Daoy (cell line): ENCODE measurements at places on chromosomes 13 and 19. TPM values are rescaled to one million over a fixed set of nuclear protein-coding genes. Genes with fewer than 3 reads are reported as not detected.

TYROBP gene
- not detected in 2 replicates for total RNA-seq

DNA sequence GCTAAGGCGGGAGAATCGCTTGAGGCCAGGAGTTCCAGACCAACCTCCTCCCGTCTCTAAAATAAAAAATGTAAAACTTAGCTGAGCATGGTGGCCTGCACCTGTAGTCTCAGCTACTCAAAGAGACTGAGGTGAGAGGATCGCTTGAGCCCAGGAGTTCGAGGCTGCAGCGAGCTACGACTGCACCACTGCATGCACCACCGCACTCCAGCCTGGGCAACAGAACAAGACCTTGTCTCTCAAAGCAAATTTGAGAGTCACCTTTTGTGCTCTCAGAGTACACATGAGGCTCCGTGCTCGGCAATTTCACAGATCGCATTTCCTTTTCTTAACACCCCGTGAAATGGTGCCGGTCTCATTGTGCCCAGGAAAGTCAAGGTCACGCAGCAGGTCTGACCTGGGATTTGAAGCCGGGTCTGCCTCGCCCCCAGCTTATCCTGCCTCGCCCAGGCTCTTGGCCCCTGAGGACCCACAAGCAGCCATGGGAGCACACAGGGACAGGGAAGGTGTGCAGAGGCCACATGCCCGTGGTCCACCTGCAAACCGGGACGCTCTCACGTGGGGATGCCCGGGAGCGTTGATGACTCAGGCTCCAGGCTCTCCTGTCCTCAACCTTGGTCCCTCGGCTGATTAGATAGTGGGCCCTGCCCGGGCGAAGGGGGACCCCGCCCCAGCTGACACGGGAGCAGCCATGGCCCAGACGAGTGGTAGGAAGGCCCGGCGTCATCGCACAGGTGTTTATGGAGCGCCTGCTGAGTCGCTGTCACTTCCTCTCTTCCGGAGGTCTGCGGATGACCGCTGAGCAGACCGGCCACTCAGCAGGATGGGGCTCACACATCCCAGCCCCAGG lies 1.1 kb upstream of the SMIM24 start:
- no peak for DNase-seq

DNA sequence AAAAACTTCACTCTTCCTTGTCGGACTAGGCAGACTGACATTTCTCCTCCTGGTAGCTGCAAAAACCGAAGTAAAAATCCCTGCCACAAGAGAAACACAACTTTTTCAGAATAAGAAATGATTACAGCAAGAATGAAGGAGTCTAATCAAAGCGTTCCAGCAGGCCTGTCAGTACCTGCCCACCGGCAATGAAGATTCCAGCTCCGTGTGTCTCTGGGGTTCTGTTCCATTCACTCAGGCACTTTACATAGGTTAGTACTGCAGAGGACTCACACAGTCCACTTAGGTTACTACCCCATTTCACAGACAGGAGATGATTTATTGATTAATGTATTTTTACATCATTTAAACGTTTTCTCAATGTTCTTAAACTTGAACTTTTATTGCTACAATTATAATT lies 275.5 kb downstream of the NHLRC3 start:
- DNase-seq = no peak

DNA sequence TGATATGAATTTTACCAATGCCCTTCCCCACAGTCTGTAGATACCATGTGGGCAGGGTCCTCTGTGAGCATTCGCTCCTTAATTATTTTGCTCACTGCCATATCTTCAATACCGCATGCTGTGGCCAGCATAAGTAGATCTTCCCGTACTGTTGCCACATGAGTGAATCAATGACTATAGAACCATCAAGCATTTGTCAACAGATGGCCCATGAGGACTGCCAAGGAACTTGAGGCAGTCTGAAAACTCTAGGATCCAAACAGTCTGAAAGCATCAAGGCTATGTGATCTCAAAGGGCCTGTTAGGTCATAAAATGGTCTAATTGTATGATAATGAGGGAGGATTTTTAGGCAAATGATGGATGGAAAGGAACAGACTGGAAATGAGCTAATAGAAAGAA lies 27.4 kb upstream of the GPR12 start:
- no peak for DNase-seq
